KG1 (cell line): ENCODE measurements at places on chromosomes 5 and 9.

DNA sequence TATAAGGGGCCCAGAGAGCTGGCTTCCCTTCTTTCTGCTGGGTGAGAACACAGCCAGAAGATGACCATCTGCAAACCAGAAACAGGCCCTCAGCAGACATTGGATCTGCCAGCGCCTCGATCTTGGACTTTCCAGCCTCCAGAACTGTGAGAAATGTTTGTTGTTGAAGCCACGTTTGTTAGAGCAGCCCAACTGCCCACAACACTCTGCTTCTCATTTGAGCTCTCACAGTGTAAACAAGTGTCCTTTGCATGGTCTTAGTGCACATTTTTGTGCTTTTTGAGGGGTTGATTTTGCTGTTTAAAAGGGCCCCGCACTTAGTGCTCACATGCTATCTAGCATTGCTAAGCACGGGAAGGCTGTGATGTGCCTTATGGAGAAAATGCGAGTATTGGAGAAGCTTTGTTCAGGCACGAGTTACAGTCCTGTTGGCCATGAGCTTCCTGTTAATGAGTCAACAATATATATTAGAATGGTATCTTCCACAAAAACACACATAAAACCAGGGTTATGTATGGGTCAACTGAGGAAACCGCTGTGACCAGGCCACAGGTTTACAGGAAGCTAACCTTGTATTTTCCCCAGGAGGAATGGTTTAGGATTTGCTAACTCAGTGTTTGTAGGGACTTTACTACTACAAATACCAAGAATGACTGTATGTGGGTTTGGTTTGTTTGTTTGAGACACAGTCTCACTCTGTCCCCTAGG is 11.9 kb downstream of the CMBL start:
- no peak for DNase-seq

GRCh38 chr5:181203093-181203711 is 1.8 kb downstream of the TRIM7 start:
- no peak for DNase-seq

DNA sequence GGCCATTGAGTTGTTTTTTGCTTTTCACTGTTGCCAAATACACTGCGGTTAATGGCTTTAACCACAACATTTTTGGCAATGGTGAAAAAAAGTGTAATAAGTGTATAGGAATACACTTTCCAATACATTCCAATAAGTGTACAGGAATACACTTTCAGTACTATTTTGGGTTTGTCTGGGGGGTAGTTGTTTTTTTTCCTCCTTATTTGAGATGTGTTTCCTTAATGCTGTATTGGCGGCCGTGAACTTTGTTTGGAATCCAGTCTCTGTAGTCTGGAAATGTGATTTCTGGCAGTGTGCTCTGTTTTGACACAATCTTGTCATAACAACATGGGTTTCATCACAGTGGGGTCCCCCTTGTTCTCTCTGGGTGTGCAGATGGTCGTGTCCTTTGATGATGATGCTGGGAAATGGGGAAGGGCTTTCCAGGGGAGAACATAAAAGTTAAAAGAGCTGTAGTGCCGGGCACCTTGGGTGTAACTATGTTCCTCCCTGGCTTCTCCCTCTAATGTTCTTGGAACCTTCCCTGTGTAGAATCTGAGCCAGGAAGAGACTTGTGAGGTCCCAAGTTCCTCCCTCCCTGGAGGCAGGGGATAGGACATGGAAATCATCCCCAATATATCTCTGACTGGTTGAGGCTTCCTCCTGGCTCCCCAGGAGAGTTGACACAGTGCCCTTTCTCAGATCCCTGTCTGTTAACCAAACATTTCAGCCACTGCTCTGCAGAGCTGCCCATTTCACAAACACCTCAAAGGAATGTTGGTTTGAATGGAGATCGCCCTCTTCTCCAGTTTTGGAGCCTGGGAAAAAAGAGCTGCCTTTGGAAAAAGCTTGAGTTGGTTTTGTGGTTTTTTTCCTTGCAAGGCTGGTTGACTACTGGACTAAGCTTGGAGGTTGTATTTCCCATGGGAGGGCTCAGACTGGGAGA is 44.8 kb downstream of the RCL1 start:
- no peak for DNase-seq

GRCh38 chr5:111517853-111518501 is 5.6 kb upstream of the STARD4 start:
- no peak for DNase-seq
